Astrocyte (in vitro differentiated cells and primary cell): ENCODE measurements at places on chromosomes 2 and 18. TPM values are rescaled to one million over a fixed set of nuclear protein-coding genes. Genes with fewer than 3 reads are reported as not detected.
A peak's percentile ranks its signal among the peaks of the same experiment; 100 is the strongest.

GRCh38 chr18:2395427-2396161 lies 175.7 kb downstream of the METTL4 start:
- no peak for DNase-seq

GRCh38 chr2:18804536-18804935 lies 215.2 kb upstream of the NT5C1B start:
- no peak for DNase-seq

DNA sequence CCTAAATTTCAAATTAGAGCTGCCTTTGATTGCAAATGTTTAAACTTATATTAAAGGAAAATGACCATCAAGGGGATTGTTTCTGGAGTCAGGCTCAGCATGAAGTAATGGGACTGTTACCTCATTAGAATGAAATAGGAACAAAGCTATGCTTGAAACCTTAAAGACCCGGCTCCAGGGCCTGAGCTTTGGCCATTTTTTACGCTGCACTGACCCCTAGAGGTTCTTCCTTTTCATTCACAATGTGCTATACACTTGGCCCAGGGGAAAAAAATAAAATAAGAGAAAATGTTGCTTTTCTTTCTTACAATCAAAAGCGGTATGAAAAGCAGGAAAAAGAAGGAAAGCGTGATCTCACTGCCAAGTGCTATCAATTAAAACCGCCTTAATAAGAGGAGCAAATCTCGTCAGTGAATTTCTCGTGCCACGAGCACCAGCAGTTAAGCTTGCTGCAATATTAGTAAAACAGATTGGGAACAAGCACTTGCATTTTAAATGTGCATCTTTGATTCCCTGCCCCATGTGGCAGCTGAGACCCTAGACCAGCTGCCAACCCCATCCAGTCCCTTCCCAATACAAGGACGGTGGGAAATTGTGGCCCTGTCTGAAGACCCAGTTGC lies 96.6 kb downstream of the MBD2 start:
- DNase-seq: no peak

DNA sequence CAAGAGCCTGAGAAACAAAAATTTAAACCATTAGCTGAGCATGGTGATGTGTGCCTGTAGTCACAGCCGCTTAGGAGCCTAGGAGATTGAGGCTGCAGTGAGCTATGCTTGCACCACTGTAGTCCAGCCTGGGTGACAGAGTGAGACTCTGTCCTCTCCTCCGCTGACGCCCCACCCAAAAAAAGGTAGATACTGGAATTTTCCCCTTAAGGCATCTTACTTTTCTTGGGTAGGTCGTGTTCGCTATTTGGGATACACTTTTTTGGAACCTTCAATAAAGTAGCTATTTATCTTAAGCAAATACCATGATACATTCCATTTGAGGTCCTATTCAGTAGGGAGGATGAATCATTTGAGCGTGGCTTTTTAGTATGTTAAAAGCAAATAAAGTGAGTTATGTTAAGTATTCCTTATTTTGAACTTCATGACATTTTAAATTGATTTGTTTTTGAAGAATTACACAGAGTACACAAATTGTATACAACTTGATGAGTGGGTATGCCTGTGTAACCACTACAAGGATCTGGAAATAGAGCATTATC lies 38.7 kb downstream of the RALBP1 start:
- DNase-seq: peak; percentile 84

DNA sequence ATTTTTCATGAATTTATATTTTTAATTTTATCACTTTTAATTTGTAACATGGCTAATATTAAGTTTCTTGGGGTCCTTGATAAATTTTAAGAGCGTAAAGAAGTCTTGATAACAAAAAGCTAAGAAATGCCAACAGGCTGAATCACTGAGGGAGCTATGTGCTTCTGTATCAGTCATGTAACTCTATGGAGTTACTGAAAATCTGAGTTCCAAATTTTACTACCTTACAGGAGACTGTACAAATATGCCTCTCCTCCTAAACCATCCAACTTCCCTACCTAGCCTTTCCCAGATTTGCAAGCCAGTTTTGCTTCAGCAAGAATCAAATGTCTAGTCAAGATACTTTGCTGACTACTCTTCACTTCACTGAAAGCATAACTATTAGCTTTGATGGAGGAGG lies 35.7 kb downstream of the FEZ2 start:
- DNase-seq: peak; percentile 77

GRCh38 chr18:30487962-30488361 lies 554.6 kb downstream of the DSC3 start:
- peak; percentile 66 for DNase-seq

DNA sequence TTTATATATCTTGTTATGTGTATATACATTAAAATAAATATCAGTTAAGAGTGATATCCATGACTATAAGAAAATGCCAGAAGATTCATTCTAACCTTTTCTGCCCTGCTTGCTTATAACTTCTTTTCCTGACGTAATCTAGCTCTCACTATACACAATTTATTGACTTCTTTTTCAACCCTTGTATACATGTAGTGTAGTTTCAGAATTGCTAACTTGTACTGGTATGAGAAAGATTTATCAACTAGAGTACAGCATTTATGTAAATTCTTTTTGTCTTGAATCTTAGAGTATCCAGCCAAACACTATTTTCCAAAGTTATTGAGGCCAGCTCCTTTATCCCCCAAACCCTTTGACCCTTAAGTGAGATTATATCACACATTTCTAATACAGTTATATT lies 798.0 kb upstream of the RAB6C start:
- no peak for DNase-seq

GRCh38 chr2:237064203-237065070 lies 21.3 kb upstream of the COPS8 start:
- DNase-seq: no peak

- no peak for DNase-seq
These were observed 106.2 kb downstream of the ZRANB3 start for GRCh38 chr2:135424849-135425248.

- DNase-seq: no peak
These were observed 825 bp downstream of the THUMPD2 start for GRCh38 chr2:39778233-39778632.

GRCh38 chr18:25167612-25168410 lies 184.2 kb downstream of the ZNF521 start:
- DNase-seq: no peak

GRCh38 chr18:37762076-37762621 lies 196.6 kb upstream of the CELF4 start:
- DNase-seq: no peak

DNA sequence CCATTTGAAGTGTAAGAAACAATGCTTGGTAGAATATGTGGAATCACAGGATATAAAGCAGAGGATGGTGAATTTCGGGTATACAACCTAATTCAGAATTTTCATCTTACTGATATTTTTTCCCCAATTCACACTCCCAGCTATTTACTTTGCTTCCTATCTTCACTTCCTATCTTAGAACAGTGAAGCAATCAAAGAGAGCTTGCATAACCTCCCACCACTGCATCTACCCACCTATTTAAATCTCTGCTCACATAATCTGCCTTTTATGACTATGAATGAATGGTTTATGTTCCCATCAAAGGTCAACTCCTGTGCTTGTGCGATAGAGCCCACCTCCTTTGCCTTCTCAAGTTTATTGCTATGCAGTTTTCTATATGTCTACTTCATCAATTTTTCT lies 3.3 kb downstream of the RMDN2 start:
- no peak for DNase-seq

DNA sequence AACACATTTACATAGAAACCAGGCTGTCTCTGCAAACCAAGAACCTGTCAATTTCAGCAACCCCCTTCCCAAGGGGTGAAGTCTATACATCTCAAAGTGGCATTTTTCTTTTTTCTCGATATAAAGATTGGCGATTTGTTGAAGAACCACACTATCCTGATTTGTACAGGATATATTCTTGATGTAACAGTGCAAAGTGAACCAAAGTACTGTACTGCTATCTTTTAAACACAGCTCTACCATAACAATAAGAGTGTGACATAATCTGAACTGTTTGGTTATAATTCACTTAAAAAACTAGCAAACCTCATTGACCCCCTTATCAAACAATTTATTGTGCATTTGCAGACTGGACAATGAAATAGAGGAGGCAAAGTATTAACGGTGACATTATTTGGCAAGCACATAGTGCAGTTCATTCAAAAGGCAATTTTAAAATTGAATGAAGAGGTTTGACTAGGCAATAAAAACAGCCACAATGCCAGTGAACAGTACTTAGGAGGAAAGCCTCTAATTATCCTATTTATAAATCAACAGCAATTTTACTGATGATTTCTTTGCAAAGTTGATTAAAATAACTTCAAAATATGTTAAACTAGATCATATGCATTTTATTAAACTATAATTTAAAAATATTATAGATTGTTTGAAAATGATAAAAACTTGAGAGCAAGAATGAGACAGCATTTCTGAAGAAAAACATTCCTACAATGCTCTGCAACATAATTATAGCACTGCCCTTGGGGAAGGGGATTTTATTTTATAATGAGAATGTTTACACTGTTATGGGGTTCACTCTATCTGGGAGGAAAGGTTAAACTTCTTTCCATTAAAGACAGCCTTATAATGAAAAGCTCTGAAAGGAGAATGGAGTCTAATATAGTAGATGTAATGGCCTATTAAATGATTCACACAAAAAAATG lies 440.9 kb downstream of the ZEB2 start:
- DNase-seq: no peak

DNA sequence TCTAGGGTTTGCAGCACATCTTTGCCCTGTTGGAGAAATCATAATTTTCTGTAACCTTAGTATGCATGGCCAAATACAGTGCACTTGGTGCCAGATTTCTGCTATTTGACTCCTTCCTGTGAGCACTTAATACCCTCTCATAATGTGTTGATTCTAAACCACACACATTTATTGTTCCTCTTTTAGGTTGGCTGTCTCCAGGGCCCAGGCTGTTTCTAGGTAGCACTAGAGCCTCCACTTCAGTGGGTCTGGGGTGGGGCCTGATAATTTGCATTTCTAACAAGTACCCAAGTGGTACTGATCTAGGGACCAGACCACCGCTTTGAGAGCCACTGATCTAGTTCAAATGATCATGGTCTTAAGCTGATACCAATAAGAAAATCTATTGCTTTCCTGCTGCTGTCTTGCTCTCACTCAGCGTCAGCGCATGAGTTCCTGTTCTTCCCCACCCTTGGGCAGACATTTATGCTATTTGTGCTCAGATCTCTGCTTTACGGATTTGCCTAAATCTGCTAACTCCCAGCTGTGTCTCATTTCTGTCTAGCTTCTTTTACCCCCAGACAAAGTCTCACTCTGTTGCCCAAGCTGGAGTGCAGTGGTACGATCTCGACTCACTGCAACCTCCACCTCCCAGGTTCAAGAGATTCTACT lies 7.4 kb downstream of the PTRHD1 start:
- no peak for DNase-seq

DNA sequence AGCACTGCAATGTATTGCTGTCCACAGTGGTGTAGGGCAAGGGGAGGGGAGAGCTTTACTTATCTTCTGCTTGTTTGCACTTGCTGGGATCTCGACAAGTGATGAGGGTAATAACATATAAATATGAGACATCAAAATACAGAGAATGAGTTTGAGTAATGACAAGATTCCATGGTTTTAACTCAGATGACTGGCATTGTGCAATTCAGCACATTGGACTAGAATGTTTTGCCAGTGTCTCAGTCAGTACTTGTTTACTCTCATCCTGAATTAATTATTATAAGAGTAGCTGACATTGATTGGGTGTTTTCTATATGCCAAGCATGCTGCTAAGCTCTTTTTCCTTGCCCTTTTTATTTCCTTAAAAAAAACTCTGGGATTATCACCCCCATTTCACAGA lies 306.7 kb upstream of the MMADHC start:
- no peak for DNase-seq

GRCh38 chr2:101204400-101205115 lies 48.1 kb upstream of the CNOT11 start:
- DNase-seq: no peak

DNA sequence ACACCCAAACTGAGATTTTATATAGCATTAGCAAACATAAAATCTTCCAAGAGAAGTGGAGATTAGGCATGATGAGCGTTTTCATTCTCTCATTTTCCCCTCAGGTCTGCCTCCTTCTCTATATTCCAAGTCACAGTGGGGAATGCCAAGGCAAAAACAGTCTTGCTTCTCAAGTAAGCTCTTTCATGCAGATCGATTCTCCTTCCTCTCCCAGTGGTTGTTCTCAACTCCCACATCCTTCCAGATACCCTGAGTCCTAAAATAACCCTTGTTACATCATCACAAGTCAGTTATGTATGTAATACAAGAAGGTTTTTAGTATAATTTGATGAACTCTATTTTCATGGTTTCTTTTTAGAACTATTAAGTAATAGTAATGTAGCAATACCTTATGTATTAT lies 150.6 kb downstream of the TXNL1 start:
- DNase-seq: no peak

DNA sequence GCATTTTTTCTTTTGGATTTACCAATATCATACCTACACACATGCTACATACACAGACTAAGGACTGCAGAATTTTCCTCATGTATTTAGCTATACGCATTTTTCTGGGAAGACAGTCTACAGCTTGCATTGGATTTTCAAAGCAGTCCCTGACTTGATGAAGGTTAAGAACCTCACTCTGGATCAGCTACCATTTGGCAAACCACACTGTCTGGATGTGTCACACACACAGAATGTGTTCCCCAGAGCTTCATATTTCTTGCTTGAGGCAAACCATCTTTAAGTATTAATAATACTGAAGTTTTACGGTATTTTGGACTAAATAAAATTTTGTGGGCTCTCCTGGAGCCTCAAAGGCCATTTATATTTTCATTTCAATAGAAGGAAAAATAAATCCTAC lies 102.3 kb downstream of the TCF4 start:
- peak; percentile 83 for DNase-seq

- peak; percentile 97 for DNase-seq
These were observed 120.8 kb downstream of the GAREM1 start for GRCh38 chr18:32349728-32350395.

The CKAP2L gene
- 0.96 and 2.1 TPM in 2 replicates for total RNA-seq

The MOCOS gene
- total RNA-seq: 1.4 and 1.9 TPM in 2 replicates

The CCDC148 gene
- total RNA-seq: 1.4 and 2.4 TPM in 2 replicates

The ALPG gene
- total RNA-seq: 0.19 and 0.27 TPM in 2 replicates

The LRP1B gene
- 1.5 and 2.5 TPM in 2 replicates for total RNA-seq

The OTOS gene
- total RNA-seq: not detected in 2 replicates

The LCT gene
- not detected in 2 replicates for total RNA-seq

The CAMKMT gene
- total RNA-seq: 8.9 and 9.3 TPM in 2 replicates
